Upper lobe of right lung (tissue), 1 donor: ENCODE measurements at places on chromosomes 7 and 10. TPM values are rescaled to one million over a fixed set of nuclear protein-coding genes. Genes with fewer than 3 reads are reported as not detected.

DNA sequence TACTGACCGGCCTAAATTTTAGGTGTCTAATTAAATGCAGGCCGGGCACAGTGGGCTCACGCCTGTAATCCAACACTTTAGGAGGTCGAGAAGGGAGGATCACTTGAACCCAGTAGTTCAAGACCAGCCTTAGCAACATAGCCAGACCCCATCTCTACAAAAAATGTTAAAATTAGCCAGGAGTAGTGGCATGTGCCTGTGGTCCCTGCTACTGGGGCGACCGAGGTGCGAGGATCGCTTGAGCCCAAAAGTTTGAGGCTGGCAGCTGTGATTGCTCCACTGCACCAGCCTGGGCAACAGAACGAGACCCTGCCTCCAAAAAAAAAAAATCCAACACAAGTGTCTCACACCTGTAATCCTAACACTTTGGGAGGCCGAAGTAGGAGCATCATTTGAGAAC, 491 bp upstream of the SLC37A3 start:
- DNase-seq = peak; percentile 59

DNA sequence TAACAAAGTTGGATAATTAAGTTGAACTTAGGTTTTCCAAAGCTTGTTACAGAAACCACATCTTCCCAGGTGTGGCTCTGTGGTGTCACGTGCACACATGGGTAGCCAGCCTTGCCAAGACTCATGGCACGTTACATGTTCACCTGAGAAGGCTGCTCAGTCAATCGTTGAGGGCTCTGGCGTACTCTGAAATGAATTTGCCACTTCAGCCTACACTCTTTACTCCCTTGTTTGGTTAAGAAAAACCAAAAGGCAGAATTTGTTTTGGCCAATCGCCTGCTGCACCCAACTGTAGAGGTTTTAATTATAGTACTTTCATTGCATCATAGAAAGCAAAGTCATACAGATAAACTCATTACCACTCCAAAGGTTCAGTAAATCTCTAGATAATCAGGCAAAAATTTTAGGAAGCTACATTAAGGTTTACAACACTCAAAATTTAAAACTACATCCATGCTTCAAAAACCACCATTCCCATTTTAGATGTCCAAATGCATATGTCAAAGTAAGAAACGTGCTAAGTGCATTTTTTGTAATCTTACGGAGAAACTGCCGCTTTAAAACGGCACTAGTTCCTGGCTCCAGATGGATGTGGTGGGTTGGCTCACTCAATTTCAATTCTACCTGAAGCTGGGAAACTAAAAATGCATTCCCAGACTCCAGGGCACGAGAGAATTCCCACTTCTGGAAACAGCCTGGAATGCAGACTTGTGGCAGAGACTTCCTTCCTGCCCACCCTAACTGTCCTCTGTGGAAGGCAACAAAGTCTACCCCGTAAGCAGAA, 88.4 kb downstream of the DIP2C start:
- H3K27me3 ChIP-seq = no peaks in the 10 kb centered on the region
- peak overlapping the region; percentile 17 for H3K27ac ChIP-seq
- H3K4me1 ChIP-seq = peaks cover 15% of the 10 kb centered on the region
- no peak overlapping the region for H3K4me3 ChIP-seq
- DNase-seq = peak; percentile 72
- H3K36me3 ChIP-seq = no peaks in the 10 kb centered on the region

DNA sequence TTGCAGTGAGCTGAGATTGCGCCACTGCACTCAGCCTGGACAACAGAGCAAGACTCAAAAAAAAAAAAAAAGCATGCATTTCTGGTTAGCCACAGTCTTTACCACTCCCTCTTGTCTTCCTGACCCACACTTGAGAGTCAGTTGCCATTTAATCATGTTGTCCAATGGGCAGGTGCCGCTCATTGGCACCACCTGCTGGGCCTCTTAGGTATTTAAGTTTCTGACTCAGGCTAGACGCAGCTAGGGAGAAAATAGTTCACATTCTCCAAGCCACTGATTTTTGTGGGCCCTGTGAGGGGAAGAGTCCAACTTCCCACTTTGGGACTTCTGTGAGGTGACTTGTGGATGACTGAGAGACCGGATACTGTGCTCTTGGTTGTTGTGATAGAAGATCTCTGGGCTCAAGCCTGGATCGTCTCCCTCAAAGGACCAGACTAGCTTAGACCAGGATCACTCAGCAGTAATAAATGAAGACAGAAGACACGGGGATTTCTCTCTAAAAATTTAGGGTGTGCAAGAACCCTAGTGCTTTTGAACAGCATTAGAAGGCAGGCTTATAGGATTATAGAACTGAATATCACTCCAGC, 26.8 kb upstream of the SORCS3 start:
- DNase-seq = no peak
- H3K27me3 ChIP-seq = no peaks in the 10 kb centered on the region
- H3K36me3 ChIP-seq = no peaks in the 10 kb centered on the region
- H3K27ac ChIP-seq = no peak overlapping the region

GRCh38 chr10:78551184-78552005, 517.4 kb upstream of the ZMIZ1 start:
- H3K4me3 ChIP-seq = no peak overlapping the region
- H3K27ac ChIP-seq = peak overlapping the region; percentile 47
- H3K36me3 ChIP-seq = no peaks in the 10 kb centered on the region
- peaks cover 5% of the 10 kb centered on the region for H3K4me1 ChIP-seq
- no peaks in the 10 kb centered on the region for H3K27me3 ChIP-seq

GRCh38 chr7:98134420-98135228, 28.0 kb downstream of the LMTK2 start:
- no peak overlapping the region for H3K27ac ChIP-seq
- DNase-seq = no peak
- H3K36me3 ChIP-seq = peaks cover 13% of the 10 kb centered on the region
- peaks cover 37% of the 10 kb centered on the region for H3K4me1 ChIP-seq

TRPV6 gene
- total RNA-seq = 0.38 TPM

SLC37A3 gene
- 35.2 TPM for total RNA-seq

SORCS3 gene
- not detected for total RNA-seq

PAX4 gene
- total RNA-seq = not detected

JAZF1 gene
- total RNA-seq = 20.6 TPM

POP7 gene
- total RNA-seq = 20.2 TPM

FAM131B gene
- 0.90 TPM for total RNA-seq

EPO gene
- total RNA-seq = not detected
